ENCODE measurements at places on chromosomes 1 and 21.
A peak's percentile ranks its signal among the peaks of the same experiment; 100 is the strongest.

DNA sequence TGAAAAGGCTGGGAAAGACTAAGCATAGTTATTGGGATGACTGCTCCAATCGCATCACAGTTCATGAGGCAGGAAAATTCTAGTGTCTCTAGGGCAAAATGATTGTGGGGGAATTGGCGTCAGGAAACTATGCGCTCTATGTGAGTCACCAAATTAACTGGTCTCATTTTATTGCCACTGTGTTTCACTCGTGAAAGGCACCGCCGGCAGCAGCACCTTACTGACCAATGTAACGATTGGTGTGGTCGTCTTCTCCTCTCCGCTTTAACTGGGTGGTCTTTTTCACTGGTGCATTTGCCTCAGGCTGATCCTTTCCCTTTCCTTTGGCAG is 83.5 kb downstream of the SPAG17 start:
- DNase-seq, result no peak

DNA sequence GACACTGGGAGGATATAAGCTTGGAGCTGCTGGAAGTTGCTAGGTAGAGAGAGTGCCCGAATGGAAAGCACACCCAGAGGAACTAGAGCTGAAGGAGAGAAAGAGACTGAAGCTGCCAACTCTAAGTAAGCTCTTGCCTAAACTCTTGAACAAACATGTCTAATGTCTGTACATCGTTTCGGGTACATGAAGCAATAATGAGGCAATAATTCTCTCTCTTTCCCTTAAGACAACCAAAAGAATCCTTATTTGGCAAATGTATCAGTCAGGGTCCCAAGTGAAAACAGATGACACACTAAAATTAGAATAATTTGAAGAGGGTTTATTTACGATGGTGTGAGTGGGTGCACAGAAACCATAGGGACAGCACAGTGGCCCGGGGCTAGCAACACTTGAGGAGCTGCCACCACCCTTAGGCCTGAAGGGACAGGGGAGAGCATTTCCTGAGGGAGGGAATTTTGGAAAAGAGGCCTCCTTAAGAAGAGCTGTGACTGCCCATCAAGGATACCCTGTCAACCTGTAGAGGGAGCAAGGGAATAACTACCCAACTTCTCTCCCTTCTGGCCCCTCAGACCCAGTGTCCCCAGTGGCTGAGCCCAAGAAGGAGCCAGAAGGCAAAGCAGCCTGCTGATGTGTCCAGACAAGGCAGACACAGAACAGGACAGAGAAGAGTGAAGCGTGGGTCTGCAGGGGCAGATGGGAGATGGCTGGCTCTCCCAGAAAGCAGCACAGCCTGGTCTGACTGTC is 36.1 kb upstream of the KHDRBS1 start:
- DNase-seq, result no peak

- DNase-seq, result no peak
These were observed 5.1 kb upstream of the TMCO4 start for GRCh38 chr1:19804831-19805251.

DNA sequence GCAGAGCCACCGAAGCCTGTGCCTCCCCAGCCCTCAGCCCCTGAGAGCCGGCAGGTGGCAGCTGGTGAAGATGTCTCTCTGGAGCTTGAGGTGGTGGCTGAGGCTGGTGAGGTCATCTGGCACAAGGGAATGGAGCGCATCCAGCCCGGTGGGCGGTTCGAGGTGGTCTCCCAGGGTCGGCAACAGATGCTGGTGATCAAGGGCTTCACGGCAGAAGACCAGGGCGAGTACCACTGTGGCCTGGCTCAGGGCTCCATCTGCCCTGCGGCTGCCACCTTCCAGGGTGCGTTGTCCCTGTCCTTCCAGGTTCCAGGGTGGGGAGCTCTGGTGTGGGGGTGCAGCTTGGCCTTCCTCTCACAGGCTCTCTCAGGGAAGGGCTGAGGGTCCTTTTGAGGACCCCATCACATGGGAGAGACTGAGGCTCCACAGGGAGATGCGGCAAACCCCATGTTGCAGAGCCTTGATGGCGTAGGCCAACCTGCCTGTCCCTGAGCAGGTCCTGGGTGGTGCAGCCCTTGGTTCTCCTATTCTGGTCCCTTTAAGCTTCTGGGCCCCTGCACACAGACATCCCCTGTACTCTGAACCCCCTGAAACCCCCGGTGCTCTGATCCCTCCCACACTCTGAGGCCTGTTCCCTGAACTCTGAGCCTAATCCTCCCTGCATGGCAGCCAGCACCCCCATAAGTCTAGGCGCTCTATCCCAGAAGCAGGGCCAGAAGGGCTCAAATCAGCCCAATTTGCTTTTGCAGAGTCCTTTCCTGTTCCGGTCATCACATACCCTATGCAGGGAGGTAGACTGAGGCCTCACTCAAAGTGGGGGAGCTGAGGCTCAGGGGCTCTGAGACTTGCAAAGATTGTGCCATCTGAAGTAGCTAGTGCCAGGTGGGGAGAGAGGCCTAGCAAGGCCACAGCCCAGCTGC is 88.5 kb downstream of the TRIM11 start:
- DNase-seq, result no peak

- DNase-seq, result no peak
These were observed 627 bp downstream of the CERS2 start for GRCh38 chr1:150973836-150974579.

DNA sequence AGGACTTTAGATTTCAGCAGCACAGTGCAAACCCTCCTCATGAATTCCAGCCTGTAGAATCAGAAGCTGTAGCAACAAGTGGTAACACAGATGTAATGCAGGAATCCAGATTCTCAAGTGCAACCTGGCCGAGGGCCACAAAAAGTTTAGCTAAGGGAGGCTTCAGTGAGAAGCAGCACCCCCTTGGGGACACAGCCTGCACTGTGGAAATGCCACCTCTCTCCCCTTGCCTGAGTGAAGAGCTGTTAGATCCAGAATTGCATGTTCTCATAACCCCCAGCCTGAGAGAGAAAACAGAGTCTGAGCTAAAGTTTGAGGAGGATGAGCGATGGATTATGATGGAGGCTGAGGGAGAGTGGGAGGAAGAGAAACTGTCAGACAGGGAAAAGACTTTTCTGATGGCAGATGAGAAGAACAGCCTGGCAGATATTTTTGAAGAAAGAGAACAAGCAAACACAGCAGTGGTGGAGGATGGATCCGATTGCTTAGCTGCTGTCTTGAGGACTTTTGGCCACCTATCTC is 80.5 kb upstream of the BMP8A start:
- peak; percentile 41 for DNase-seq

GRCh38 chr1:6083801-6084446 is 38.2 kb downstream of the KCNAB2 start:
- no peak for DNase-seq

DNA sequence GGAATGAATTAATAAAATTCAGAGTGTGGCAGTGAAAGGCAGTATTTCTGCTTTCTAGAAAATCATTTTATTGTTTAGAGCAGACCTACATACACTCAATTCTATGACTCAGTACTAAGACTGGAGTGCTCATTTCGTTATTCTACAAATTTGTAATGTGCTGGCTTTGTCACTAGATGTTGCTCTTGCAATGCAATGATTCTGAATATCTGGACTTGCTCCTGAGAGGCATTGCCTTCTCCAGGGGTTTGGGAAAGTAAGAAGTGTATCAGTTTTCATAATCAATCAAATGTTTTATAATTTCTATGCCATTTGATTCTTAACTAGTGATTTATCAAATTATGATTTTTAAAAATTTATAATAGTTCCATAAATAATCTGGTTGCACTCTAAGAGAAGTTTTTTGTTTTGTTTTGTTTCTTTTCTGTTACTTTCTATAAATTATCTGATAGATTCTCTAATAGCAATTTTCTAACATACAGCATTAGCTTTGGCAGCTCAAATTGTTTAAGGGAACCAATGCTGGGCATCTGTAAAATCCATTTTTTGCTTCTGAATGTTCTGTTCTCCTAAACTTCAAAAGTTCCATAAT is 280.5 kb upstream of the SGIP1 start:
- no peak for DNase-seq

- no peak for DNase-seq
These were observed 31.7 kb downstream of the SLC37A1 start for GRCh38 chr21:42545317-42545716.

GRCh38 chr1:66978201-66978600 is 53.4 kb downstream of the MIER1 start:
- DNase-seq, result no peak

GRCh38 chr1:217534566-217534965 is 96.3 kb downstream of the GPATCH2 start:
- DNase-seq, result no peak

DNA sequence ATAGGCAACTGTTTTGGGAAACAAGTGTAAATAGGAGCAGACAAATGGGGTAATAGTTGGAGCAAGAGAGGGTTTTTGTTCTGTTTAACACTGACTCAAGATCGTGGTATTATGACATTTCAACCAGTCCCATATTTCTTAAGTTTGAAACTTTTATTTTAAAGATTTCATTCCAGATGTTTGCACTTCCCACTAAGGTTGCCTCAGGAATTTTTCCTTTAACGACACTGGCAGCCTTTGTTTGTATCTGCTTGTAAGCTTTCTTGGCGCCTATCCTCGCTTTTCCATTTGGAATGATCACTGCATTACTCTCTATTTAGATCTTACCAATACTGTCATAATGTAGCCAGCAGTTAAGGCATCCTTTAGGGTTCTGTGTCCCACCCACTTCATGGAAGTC is 67.7 kb downstream of the ALG6 start:
- DNase-seq, result no peak

- no peak for DNase-seq
These were observed 466.5 kb downstream of the PCP4 start for GRCh38 chr21:40333731-40334130.

- DNase-seq, result no peak
These were observed 62.2 kb upstream of the TINAGL1 start for GRCh38 chr1:31514117-31514516.

DNA sequence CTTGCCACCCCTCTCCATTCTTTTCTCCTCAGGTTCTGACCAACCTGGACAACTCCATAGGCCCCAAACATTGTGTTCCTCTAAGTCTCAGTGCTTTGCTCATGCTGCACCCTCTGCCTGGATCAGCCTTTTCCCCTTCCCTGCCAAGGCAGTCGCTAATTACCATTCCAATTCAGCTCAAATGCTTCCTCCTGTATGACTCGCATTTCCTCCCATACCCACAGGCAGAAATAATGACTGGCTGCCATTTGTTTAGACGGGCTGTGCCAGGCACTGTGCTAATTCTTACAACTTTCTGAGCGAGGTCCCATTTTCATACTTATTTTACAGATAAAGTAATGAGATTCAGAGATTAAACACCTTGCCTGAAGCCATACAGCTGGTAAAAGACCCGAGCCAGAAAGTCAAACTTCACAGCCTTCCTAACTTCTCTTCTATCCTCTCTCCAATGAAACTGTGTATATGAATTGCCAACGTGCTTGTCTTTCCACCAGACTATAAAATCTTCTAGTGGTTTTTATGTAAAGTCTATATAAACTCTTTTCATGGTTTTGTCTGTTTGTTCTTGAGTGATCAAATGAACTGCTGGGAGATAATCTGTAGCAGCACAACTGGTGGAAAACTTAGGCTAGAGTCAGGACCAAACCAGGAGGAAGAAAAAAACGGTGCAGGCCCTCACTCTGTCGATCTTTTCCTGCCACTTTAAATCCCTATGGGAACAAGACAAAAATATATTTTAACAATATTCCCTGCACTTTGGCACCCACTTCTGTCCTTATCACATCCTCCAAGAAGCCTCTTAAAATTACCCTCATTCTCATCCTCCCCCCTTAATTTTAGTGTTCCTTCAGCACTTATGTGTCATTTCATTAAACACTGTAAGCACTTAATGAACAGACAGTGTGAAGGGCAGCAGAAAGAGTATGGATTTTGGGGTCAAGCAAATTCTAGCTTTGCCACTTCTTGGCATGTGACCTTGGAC is 33.7 kb downstream of the RAB3B start:
- DNase-seq, result no peak

- DNase-seq, result no peak
These were observed 189.7 kb downstream of the CENPF start for GRCh38 chr1:214792527-214793186.

GRCh38 chr1:43901196-43901961 is 32.2 kb upstream of the ARTN start:
- no peak for DNase-seq

- DNase-seq, result no peak
These were observed 253.8 kb upstream of the HOOK1 start for GRCh38 chr1:59560807-59561450.

GRCh38 chr1:13651279-13651678 is 48.7 kb upstream of the PRDM2 start:
- DNase-seq, result no peak

- DNase-seq, result peak; percentile 29
These were observed 683 bp downstream of the LRRC8D start for GRCh38 chr1:89821322-89822108.

DNA sequence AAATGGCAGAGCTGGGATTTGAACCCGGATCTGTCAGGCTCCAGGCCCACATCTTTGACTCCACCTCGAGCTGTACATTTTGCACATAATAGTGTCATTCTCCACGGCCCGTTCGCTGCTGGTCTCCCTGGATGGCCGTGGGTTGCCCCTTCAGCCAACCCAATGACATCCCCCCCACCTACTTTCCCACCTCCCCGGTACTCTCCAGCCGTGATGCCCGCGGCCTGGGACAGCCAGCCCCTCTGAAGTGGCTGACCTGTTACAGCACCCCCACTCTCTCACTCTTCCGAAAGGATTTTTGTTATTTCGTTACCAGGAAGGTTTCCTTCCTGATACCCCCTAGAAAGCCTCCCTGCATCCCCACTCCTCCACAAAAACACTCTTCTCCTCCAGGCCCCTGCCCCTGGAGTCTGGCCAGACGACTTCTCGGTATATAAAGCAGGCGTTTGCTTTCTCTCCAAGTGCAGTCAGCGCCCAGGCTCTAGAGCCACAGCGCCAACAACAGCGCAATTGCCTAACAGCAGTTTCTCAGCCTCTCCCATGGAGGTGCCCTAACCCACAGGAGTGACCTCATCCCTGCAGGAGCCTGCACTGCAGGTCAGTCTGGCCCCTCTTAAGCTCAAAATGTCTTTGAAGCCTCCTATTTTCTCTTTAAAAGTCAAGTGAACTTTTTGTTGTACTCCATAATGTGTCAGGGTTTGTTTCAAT is 14.5 kb upstream of the GJB5 start:
- DNase-seq, result no peak

- peak; percentile 14 for DNase-seq
These were observed 459 bp downstream of the SERBP1 start for GRCh38 chr1:67429528-67430357.

All from stimulated activated CD4-positive, alpha-beta T cell treated with anti-CD3 and anti-CD28 coated beads, TNF-alpha, amount 100 ng/mL, for 4 hours (primary cell).